Ovary (tissue), 10 donors: ENCODE measurements at places on chromosomes 3 and 15. TPM values are rescaled to one million over a fixed set of nuclear protein-coding genes. Genes with fewer than 3 reads are reported as not detected.

GRCh38 chr15:40906991-40907802 is 12.9 kb downstream of the VPS18 start:
- DNase-seq = peak; percentile 65

Gene HESX1
- 1.3 TPM for polyA plus RNA-seq

Gene MASP1
- 2.2 TPM for polyA plus RNA-seq

DNA sequence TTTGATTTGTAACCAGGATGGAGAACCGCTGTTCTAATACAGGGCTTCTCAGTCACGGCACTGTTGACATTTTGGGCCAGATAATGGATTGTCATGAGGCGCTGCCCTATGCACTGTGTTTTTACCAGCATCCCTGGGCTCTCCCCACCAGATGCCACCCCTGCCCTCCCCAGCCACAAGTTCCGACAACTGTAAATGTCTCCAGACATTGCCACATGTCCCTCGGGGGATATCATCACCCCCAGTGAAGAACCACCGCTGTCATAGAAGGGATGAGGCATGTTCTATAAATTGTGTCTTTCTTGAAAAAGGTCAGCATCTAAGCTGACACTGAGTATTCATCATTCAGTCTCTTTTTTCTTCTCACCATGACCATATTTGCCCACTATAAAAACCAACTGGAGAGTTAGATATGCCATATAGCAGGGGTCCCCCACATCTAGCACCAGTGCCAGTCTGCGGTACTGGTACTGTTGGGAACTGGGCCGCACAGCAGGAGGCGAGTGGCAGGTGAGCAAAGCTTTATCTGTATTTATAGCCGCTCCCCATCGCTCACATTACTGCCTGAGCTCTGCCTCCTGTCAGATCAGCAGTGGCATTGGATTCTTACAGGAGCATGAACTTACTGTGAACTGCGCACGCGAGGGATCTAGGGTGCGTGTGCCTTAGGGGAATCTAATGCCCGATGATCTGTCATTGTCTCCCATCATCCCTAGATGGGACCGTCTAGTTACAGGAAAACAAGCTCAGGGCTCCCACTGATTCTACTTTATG is 260.5 kb upstream of the ST8SIA2 start:
- DNase-seq = no peak

GRCh38 chr15:23072633-23073032 is 33.3 kb upstream of the TUBGCP5 start:
- DNase-seq = no peak
